ENCODE measurements at places on chromosomes 2 and 18.

DNA sequence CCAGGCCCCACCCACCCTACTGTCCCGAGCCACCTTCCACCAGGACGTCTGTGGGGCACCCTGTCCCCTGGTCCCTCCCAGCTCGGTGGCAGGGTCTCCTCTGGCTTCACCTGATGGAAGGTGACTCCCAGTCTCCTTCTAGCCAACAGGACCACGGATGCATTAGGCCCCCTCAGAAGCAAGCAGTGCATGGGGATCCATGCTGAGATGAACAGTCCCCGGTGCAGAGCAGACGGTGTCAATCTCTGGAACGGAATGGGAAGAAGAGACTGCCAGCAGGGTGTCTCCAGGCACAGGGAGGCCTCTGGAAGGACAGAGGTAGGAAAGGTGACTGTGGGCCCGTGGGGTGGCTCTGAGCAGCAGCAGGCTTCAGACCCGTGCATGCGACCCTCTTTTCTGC lies 65.2 kb upstream of the FZD7 start:
- DNase-seq = no peak

DNA sequence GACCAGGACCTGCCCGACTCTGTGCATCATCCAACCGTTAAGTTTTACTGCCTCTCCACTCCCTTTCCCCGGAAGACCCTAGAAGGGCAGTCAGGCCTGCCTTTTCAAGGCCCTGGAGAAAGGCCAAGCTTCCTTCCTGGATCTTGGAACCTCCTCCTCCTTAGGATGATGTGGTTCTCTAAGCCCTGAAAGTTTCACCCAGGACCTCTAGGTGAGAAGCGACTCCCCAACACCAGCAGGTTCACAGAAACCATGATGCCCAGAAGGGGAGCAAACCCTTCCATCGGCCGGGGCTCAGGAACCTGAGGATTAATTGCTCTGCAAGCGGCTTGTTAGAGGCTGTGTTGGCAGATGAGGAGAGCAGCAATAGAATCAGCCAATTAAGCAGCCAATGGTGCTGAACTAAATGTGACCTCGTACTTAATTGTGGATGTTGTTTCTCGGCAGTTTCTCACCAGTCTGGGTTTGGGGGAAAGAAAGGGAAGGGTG lies 94.2 kb upstream of the FZD7 start:
- no peak for DNase-seq

GRCh38 chr2:165371356-165371755 lies 98.1 kb upstream of the CSRNP3 start:
- DNase-seq = no peak

DNA sequence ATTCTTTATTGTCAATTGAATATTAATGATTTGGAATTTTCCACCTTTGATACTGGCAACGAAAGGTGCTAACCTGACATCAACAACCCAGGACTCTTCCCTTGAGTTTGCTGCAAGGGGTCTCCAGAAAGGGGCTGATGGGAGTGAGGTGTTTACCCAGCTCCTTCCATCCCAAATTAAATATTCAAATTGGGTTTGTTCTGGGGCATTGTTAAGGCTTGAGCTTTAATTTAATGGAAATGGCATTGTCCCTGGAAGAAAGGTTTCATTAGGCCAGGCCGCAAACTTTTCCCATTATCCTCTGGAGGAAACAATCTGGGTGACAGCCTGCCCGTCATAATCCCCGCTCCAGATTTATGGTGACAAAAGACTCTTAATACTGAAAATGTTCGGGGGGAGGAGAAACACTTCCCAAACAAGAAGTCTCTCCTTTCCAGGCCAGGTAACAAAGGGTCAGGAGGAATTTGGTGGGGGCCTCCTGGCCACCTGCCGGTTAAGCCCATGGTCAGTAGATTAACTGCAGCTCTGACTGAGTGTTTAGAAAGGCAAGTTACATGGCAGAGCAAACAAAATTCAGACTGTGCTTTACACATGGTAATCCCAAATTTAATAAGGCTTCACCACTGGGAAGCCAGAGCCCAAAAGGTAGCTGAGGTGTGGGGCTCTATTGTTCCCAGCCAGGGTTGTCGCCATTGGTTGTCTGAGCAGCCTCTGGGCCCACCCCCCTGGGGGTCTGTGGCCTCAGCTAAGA lies 151.4 kb upstream of the SIX3 start:
- no peak for DNase-seq

- no peak for DNase-seq
These were observed 84.1 kb upstream of the EPB41L3 start for GRCh38 chr18:5627776-5628511.

- no peak for DNase-seq
These were observed 61.4 kb downstream of the SP3 start for GRCh38 chr2:173903601-173904394.

- DNase-seq = no peak
These were observed 1382.8 kb upstream of the CELF4 start for GRCh38 chr18:38948436-38948835.

DNA sequence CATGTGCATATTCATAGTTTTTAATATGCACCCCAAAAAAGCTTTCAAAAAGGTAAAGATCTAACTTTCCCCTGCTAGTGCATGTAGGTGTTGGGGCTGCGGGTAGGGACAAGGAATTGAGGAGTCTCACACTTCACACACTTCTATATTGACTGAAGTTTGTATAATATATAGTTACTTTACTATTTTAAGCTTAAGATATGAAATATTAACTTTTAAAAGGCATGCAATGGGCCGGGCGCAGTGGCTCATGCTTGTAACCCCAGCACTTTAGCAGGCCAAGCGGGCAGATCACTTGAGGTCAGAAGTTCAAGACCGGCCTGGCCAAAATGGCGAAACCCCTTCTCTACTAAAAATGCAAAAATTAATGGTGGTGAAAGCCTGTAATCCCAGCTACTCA lies 109.1 kb upstream of the SH3BP4 start:
- no peak for DNase-seq

DNA sequence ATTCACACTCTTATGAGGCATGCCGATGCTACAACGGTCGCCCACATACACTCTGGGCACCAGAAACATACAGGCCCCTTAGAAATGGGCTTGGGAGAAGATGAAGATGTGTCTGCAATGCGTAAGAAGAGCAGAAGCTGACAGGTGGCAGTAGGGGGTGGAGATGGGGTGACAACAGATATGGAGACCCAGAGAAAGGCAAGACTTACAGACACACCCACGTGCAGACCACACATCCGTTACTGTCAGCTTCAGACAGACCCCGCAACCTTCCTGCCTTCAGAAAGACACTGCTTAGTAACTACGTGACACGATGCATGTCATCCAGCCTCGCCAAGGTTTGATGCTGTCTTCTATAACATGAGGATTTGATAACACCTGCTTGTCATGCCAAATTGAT lies 89.5 kb downstream of the ZFP36L2 start:
- no peak for DNase-seq

GRCh38 chr18:3816610-3817363 lies 366.8 kb downstream of the TGIF1 start:
- DNase-seq = peak; percentile 68

DNA sequence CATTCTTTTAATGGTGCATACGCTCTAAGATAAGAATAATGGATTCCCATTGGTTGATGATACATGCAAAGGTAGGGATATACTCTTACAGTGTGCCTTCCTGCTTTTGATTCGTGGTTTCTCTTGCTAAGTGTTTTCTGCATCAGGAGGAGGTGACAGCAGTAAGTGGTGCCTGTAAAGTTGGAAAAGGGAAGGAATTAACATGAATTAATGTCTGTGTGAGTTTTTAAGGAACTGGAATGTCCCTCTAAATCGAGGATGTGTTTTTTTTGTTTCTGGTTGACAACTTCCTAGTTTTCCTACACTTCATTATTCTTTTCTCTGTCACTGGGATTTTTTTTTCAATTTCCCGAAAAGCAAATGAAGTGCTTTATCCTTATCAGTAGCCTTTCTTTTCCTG lies 54.4 kb downstream of the CRIM1 start:
- peak; percentile 33 for DNase-seq

GRCh38 chr2:143259368-143259958 lies 130.2 kb downstream of the ARHGAP15 start:
- peak; percentile 81 for DNase-seq

DNA sequence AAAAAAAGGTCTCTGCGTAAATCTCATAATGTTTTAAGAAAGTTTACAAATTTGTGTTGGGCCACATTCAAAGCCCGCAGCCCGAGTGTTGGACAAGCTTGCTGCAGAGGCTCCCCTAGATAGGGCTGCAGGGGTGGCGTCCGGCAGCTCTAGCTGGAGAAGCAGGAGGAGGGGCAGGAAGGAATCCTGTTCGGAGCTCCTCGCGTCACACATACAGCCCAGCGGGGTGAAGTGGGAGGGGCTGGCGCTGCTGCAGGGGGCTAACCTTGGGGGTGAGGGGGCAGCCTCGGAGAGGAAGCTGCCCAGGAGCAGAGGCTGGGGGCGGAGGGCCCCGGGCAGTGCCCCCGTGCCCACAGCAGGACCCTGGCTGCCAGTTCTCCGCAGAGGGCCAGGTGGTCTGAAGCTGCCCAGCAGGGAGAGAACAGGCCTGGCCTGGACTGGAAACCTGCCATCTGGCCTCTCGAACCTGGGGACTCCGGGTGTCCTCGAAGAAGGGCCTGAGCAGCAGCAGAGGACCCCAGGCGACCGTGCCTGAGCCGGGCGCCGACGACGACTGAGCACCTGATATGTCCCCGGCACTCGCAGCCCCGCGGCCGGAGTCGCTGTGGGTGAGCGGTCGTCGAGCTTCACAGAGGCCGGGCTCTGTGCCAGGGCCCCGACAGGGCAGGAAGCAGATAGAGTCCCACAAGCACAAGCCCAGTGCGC lies 2.6 kb upstream of the GPR35 start:
- no peak for DNase-seq

GRCh38 chr2:100299548-100299947 lies 22.8 kb downstream of the LONRF2 start:
- DNase-seq = no peak
